ENCODE measurements at places on chromosomes 6 and 20. TPM values are rescaled to one million over a fixed set of nuclear protein-coding genes. Genes with fewer than 3 reads are reported as not detected.

Gene PTGIS
- total RNA-seq, result 0.11 TPM

Gene HDGFL1
- total RNA-seq, result not detected

Gene SPATA25
- 0.98 TPM for total RNA-seq

Gene NRN1
- not detected for total RNA-seq

Gene NHSL1
- total RNA-seq, result 3.0 TPM

Gene TOMM34
- total RNA-seq, result 24.8 TPM

Gene TRPC4AP
- 90.9 TPM for total RNA-seq

Gene ZSCAN23
- total RNA-seq, result 11.0 TPM

Gene TPBG
- total RNA-seq, result 55.4 TPM

Gene HLA-G
- 1.8 TPM for total RNA-seq

Gene CBLN4
- total RNA-seq, result not detected

Gene ADGB
- total RNA-seq, result not detected

Gene FAM83C
- total RNA-seq, result 0.33 TPM

Gene MUCL3
- total RNA-seq, result not detected

Gene EPPIN
- 0.11 TPM for total RNA-seq

Gene ANGPT4
- total RNA-seq, result under 0.01 TPM

Gene HLA-DQB2
- total RNA-seq, result not detected

Gene ACTL10
- 6.0 TPM for total RNA-seq

Gene GPLD1
- 0.33 TPM for total RNA-seq

Gene PTCRA
- not detected for total RNA-seq

Gene BMP6
- total RNA-seq, result 2.1 TPM
